ENCODE measurements at places on chromosomes 5 and 9.

DNA sequence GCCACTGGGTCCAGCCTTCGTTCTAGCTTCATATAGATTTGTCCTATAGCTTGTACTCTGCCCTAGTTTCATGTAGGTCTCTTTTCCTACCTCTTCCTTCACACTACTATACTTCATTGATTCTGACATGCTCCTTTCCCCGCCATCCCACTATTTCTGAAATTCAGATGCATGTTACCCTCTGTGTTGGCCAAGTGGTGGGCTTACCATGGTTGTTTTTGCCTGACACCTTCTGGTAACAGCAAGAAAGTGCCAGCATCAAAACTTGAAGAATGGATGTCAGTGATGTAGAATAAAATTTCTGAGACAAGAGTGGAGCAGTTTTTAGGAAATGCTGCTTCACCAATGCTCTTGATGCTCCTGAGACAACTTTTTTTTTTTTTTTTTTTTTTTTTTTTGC is 19.5 kb upstream of the SERINC5 start:
- no peak for DNase-seq

DNA sequence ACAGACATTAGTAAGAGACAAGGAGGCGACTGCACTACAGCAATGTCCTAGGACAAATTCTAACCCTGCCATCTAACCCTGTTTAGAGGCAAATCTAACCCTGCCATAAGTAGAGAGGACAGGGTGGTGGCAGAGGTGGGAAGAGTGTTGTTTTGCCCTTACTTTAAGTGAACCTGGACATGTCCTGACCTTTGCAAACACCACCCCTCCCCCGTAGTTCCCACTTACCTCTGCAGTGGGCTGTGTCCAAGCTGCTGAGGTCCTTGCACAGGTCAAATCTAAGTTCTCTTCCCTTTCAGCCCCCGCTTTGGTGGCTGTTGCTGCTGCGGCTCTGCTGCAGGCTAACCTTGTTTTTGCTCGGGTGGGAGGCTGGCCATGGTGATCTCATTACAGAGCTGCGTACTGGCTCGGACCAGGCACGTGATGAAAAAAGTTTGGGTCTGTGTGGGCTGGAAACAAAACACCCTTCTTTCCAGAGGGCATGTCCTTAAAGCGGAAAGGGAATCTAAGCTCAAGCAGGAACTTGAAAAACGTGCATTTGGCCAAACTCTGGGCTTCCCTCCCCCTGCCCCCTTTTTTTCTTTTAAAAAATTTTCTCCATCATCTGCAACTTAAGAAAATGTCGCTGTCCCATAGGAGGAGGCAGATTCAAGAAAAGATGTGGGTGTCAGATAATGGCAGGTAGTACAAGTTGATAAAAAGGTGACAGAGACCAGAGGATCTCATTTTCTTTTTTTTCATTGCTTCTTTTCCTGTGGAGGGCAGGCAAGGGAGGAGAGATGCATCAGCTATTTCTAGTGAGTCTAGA is at the start of gene FAXDC2:
FAXDC2 (minus strand) TSS at position 349 of the 808 bp plus-strand sequence. CDS start 12,425 bp downstream, outside the sequence.
- DNase-seq = no peak

DNA sequence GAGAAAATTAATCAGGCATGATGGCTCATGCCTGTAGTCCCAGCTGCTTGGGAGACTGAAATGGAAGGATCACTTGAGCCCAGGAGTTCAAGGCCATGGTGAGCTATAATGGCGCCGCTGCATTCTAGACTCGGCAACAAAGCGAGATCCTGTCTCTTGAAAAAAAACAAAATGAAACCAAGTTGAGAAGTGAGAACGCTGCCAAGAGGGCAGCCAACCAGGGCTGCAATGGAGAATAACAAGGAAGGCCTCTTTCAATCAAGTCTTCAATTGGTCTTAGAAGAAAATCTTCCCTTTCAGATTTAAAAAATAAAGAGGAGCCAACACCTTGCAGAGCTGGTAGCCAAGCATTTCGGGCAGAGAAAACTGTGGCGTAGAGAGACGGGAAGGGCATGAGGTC is 14.7 kb downstream of the KIAA1958 start:
- DNase-seq = no peak

DNA sequence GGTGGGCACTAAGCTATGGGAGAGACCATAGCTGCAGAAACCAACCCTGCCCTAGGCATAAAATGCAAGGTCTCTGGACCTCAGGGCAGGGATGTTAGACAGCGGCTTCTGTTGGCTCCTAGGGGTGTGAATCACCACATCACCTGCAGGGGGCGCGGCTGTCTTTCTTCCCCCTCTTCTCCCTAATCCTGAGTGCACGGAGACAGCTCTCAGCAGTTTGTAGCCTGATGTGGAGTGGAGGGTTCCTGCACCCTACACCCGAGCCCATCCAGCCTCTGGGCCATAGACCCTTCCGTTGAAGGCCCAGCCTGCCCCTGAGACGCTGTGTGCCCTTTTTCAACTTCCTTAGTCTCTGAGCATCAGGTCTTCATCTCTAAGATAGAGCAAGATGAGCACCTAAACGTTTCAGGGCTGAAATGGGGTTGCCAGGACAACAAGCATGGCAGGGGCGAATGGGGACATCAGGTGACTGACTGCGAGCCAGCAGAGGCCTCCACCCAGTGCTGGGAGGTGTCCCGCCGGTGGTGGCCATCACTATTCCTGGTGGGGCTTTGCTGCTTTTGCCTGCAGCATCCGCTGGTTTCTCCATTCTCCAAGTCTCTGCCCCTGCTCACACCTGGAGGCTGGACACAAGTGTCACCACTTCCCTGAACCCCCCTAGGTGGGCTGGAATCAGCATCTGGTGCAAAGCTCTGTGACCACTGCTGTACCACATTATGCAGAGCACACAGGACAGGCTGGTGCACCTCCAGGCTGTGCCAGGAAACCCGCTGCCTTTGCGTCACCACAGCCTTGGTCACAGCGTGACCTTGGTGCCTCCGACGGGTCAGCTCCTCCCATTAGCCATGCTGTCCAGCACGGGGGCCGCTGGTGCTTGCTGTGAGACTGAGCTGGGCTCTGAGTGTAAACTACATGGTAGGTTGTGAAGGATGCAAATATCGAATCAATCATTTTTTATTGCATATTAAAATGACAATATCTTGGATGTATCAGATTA is 2.5 kb upstream of the SEC16A start:
- DNase-seq = no peak

DNA sequence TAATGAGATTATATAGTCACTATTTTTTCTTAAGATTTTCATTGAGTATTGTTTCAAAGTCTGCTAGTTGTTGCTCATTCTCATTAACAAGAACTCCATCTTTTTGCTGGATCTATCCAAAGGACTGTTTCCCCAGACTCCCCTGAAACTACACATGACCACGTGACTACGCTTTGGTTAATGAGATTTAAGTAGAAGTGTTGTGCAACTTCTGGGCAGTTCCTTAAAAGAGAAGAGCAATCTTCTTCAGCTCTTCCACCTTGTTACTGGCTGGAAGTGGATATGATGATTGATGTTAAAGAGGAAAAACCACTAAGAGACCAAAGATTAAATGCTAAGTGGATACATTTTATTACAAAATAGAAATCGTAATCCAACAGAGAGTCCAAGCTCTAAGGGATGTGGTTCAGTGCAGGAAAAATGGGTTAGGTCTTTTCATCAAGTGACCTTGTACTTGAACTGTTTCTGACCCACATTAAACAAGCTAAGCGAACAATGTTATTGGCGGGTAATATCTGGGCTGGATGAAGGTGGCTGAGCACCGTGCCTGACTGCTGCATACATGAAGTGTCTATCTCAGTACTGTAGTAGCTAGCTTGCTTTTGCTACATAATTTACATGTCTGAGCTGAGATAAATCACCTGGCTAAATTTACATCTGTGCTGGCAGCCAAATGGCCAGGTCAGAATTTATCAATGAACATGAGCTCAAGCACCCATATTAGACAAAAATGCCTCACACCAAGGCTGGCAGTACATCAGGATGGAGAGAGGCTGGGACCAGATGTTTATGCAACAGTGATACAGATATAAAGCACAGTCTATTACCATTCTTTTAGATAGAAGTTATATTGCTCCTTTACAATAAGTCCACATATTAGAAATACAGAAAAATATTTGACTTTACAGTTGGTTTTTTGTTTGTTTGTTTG is 7.5 kb upstream of the CTNNAL1 start:
- no peak for DNase-seq

DNA sequence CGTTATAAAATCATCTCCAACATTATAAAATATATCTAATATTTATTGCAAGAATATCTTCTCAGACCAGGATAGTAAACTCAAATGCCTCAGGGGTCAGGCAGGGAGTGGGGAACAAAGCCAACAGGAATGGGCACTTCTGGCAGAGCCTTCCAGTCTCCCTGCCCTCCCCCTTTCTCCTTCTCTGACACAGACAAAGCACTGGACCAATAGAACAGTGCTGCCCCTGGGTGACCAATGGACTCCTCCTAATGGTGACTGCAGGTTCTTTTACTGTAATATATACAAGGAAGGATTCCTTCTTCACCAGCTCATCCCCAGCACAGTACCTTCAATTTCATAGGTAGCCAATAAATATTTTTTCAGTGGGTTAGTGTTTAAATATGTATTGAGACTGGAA is 31.1 kb upstream of the MAMDC2 start:
- no peak for DNase-seq

GRCh38 chr5:112142769-112143270 is 276.3 kb downstream of the EPB41L4A start:
- DNase-seq = no peak

DNA sequence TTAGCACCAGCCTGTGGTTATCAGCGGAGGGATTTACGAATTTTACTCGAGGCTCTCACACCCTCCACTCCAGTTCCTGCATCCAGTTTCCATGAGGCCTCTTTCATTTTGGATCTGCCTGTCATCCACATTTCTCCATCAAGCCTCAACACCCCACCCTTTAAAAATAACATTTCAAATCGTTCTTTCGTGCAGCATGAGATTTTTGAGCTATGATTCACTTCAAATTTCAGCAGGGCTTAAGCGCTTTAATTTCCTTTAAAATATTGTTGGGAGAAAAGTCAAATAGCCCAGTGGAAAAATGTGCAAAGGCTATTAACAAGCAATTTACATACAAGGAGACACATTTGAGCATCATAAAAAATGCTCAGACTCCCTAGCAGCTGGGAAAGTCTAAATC is 103.2 kb downstream of the MSX2 start:
- no peak for DNase-seq

GRCh38 chr9:1152171-1152570 is 102.0 kb downstream of the DMRT2 start:
- no peak for DNase-seq
